D721Med (cell line): ENCODE measurements at places on chromosomes 11 and 22.

GRCh38 chr22:38572065-38572464 is 2.1 kb upstream of the DMC1 start:
- DNase-seq = no peak

DNA sequence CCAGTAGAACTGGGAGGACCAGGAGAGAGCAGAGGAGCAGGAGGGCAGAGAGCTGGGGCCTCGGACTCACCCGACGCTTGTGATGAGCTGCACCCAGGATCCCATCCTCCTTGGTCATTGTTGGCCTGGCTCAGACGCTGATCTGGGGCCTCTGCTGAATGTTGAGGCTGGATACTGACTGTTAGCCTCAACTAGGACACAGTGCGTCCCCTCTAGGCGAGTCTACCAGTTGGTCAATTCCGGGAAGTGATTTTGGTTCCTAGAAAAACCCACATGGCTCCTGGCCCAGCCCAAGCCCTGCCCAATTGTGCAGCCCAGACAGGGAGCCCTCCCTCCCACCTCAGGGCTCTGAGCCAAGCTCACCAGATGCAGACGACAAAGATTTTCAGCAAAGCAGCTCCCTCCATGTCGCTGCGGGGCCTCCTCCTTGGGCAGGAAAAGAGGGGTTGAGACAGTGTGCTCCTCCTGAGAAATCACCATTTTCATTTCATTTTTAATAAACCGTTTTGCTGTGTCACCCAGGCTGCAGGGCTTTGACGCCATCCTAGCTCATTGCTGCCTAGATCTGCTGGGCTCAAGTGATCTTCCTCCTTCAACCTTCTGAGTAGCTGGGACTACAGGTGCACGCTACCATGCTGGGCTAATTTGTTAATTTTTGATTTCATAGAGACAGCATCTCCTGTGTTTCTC is at the start of gene APOL4:
Gene APOL4 (minus strand): TSS at position 180 of the 690 bp plus-strand sequence. CDS start 75 bp downstream, at position 105.
- DNase-seq = no peak

DNA sequence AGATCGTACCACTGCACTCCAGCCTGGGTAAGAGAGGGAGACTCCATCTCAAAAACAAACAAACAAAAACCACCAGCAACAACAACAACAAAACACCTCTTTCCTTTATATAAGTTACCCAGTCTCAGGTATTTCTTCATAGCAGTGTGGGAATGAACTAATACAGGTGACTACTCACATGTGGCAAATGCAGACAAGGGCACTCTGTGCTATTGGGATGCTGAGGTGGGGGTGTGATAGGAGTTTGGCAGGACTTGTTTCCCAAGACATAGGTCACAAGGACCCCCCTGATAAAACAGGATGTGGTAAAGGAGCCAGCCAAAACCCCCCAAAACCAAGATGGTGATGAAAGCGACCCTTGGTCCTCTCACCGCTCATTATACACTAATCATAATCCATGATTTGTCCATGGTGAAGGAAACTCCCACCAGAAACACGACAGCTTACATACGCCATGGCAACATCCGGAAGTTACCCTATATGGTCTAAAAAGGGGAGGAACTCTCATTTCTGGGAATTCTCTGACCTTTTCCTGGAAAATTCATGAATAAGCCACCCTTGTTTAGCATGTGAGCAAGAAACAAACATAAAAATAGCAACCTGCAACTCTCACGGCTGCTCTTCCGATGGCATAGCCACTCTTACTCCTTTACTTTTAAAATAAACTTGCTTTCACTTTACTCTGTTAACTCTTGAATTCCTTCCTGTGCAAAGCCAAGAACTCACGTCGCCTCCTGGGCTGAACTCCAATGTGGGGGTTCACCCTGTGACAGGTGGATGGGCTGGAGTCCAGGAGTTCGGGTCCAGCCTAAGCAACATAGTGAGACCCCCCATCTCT is 18.8 kb upstream of the INCENP start:
- no peak for DNase-seq

- DNase-seq = no peak
Measured at GRCh38 chr11:105110688-105111030, 28.9 kb downstream of the CARD18 start.

- DNase-seq = no peak
Measured at GRCh38 chr22:17047656-17048055, 37.1 kb upstream of the IL17RA start.

DNA sequence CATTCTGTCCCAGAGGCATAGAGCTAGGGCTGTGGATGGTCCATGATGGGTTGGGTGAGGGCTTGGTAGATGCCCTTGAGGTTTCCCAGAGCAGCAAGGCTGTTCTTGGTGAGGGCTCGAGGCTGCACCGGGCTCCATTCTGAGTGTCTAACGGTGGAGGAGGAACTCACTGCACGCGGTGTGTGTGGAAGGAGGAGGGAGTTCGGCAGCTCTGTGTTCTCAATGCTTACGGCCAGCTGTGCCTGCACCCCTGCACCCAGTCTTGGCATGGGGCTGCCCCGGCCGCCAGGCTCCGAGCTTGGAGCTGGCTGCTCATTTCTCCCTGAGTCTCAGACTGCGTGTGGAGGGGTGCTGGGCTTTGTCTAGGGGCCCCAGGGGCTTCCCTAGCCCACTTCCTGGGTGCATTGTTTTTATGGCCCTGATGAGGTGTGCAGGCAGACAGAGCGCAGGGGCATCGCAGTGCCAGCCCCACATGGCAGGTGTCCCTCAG is 1247.1 kb downstream of the BRD1 start:
- DNase-seq = no peak

GRCh38 chr11:7671347-7672215 is 1.7 kb downstream of the CYB5R2 start:
- DNase-seq = no peak

DNA sequence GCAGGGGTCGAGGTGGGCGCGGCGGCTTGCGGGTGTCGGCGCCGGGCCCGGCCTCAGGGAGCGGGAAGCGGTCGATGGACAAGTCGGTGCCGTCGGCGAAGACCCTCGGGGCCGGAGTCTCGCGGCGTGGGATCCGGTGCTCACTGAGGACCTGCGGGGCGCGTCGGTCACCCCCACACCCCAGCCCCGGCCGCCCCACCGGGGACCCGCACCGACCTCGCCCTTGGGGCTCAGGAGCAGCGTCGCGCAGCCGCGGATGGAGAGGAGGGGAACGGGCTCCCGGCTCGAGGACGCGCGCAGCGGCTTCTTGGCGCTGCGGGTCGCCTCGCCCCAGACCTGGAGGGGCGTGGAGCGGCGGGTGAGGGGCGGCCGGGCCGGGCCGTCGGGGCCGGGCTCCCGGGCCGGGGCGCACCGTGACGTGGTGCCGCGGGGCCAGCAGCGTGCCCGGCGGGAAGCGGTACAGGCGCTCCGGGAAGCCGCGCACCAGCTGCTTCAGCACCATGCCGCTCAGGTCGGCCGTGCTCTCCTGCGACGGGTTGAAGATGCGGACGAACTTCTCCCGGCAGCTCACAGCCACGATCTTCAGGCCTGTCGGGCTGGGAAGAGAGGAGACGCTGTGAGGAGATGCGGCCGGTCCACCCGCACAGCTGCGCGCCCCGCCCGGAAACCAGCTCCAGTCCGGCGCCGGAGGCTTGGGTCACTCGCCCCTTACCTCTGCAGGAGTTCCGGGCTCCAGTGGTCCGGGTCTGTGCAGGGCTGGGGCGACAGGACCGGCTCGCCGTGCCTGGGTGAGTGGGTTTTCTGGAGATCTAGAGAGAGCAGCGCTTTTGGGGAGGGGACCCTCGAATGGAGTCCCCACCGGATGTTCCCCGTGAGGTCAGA is 4.5 kb downstream of the LMNTD2 start:
- DNase-seq = no peak

DNA sequence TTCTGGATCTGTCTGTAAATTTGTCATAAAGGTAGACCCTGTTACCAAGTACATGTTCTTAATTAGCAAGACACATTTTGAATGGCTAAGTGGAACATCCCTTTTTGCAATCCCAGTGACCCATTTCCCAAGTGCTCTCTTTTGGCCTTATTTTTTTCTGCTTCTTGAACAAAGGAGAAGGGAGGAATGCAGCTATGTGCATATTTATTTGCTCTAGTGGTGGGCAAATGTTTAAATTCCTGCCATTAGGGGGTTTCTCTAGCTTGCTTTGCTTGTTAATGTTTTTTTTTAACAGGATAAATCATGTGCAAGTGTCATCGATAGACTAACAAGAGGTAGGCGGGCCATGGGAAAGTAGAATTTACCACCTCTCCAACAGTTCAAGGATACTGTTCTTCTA is 135.7 kb downstream of the COMMD9 start:
- DNase-seq = no peak

GRCh38 chr22:33853200-33854097 is 66.8 kb downstream of the LARGE1 start:
- DNase-seq = no peak
